OCI-M1 (cell line): ENCODE measurements at places on chromosomes 1 and 21.

DNA sequence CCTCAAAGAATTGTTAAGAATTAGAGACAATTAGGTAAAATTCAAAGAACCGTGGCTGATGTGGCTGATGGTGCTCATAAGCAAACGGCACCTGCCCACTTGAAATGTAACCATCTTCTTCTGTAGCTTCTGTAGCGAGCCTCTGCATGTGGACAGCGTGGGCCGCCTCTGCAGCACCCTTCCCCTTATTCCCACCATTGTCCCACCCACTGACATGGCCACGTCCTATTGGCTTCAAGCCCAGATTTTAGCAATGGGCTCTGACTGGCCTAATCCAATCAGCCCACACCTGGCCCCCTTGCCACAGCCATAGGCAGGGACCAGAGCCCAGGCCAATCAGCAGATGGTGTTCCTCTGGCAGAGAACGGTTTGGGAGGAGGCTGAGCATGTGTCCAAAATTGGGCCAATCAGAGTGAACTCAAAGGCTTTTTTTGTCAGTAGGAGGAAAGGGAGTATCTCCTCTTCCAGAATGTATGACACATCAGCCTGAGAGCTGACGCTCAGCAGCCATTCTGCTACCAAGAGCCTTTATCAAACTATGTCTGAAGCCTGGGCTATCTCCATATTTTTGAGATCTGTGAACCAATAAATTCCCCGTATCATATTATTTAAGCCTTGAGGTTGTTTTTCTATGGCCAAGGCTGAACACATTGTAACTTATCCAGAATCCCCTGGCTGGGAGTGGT, 518.5 kb downstream of the SMYD3 start:
- peak; percentile 92 for DNase-seq

GRCh38 chr21:35070436-35070835, 21.3 kb upstream of the RUNX1 start:
- no peak for DNase-seq

DNA sequence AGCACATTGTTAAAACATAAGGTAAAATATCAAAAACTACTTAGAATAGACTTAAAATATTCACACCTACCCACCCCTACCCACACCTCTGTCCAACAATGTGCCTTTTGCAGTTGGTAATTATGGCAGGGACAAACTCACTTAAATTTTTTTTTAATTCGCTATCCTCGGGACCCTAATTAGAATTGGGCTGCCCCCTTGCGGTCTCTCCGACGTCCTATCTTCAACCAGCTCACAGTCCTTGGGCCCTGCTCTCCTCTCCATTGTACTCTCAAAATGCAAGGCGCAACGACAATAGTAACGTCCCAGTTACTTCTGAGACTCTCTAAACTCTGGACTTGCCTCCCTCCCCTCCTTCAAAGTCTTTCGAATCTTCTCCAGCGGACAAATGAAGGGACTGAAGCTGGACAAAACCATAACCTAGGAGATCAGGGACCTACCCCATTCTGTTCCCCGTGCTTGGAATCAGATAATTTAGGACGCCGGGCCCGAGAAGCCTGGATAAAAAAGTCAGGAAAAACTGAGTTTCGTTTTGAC, 1.1 kb upstream of the CIART start:
- peak; percentile 91 for DNase-seq

GRCh38 chr21:44405948-44406872, 49.1 kb upstream of the LRRC3 start:
- no peak for DNase-seq

DNA sequence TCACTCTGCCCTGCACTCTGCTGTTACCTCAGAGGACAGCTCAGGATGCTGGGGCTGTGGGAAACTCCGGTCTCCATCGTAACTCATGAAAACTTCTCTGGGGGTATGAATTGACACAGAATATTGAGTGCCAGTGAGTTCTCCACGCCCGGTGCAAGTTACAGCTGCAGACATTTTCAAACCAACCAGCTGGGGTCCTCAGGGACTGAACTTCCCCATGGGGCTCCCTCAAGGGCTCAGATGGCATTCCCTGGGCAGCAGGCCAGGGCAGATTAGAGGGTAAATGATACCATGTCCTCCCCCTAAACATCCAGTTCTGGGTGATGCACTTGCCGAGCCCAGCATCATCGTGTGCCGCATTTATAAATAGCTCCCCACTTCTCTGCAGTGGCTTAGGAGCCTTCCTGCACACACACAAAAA, 27.8 kb upstream of the CCSAP start:
- DNase-seq = no peak

GRCh38 chr1:108643492-108644335, 17.2 kb downstream of the HENMT1 start:
- peak; percentile 75 for DNase-seq

GRCh38 chr1:111272081-111272480, 18.6 kb upstream of the CHIA start:
- DNase-seq = no peak

DNA sequence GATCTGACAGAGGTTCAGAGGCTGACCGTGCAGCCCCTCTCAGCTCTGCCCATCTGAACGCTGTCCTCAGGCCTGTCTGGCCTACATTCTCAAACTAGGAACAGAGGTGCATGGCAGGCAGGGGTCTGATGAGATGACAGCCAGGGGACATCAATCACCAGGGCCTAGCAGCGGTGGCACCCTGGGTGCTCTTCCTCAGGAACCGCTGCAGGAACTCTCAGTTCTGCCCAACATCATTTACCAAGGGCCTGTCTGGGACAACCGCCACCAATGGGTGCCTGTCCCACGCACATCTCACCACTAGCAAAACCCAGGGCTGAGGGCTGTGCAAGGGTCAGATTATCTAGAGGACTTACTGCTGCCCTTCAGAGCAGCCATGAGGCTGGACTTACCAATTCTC, 245.7 kb downstream of the TOMM20 start:
- no peak for DNase-seq

DNA sequence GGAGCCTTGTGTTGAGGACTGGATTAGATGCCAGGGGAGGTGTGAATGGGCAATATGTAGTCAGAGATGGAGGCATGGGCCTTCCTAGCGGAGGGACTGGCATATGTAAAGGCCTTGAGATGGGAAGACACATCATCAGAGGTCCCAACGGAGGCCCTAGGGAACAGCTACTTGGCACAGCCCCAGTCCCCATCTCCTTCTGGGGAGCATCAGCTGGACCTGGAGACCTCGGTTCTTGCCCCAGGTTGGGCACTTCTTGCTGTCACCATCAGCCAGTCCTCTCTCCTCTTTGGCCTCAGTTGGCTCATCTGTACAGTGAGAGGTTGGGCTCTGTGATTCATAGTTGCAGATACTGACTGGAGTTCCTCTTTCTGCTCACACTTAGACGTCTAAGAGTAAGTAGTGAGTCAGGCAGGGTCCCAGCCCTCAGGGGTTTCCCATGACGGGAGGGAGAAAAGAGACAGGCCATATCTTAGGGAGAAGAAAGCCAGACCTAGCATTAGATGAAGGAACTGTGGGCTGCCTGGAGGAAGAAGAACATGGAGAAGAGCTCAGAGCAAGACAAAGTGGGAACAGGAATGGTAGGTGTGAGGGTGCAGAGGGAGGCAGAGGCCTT, 3.4 kb upstream of the MARCKSL1 start:
- DNase-seq = peak; percentile 81

GRCh38 chr1:229309684-229310083, 33.2 kb downstream of the CCSAP start:
- no peak for DNase-seq

DNA sequence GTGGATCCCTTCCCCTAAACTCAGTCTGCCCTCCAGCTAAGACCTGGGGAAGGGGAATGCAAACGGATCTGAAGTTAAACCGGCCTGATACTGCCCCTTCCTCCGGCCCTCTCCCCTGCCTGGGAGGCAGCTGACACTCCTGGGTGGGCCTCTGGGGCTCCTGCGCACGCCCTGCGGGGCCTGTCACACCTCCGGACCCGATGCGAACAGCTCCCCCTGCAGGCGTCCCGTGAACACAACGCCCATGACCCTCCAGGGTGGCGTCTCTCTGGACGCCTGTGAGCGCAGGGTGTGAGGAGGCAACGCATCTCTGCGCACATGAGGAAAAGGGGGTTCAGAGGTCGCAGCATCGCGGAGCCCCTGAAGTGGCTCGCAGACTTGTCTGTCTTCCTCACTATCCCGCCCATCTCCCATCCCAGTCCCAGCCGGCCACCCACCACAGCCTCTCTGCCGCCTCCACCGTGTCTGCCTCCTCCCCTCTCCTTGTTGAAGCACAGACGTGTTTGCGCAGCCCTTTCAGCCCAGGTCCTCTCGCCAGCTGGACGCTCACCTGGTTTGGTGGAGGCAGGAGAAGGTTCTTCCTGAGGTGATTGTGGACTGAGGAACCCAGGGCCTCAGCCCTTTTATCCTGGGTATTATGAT, 421 bp upstream of the LCE3A start:
- DNase-seq = no peak

GRCh38 chr1:52748119-52748518, 21.9 kb downstream of the ZYG11B start:
- DNase-seq = peak; percentile 8

GRCh38 chr1:157880621-157881020, 39.0 kb upstream of the CD5L start:
- peak; percentile 17 for DNase-seq

GRCh38 chr1:107263291-107263915, 122.6 kb downstream of the NTNG1 start:
- DNase-seq = no peak

DNA sequence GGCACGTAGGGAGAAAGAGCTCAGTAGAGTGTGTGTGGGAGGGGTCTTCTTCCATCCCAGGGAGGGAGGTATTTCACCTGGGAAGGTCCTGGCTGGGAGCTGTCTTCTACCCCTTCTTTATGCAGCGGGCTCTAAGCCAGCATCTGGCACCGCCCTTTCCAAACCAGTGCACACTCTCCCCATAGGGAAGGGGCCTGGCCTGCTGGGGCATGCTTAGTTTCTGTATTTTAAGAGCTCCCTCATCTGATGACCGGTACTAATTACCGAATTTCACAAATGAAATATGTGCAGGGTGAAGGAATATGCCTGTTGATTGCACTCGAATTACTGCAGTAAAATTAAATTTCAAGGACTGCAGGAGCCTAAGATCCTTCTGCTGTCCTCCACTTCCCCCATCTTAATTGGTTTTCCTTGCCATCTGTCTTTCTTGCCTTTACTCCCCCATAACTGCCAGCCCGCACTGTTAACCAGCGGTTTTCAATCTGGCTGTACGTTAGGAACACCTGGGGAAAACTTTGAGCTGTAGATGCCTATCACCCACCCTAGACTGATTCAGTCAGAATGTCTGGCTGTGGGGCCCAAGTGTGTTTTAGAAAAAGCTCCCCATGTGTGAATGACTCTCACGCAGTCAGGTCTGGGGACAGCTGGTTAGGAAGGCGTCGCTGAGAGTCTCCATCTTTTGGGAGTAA, 20.1 kb downstream of the GALNT2 start:
- DNase-seq = peak; percentile 13
